ENCODE measurements at places on chromosomes 1 and 21.

DNA sequence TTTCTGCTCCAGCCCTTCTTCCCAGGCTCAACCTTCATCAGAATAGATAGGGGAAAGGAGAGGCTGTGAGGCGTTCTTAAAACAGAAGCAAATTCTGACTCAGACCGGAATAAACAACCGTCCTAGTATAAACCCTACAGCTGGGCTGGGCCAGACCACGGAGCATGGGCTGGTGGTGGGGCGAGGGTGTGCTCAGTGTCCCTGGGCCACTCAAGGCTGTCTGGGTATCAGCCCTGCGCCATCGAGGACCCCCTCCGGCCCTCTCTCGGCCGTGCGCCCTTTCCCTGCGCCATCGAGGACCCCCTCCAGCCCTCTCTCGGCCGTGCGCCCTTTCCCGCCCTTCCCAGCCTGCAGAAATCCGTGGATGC lies 36.0 kb downstream of the CAPN2 start:
- DNase-seq, result peak; percentile 31

- no peak for DNase-seq
Observed at GRCh38 chr1:160004001-160004400, 27.8 kb downstream of the PIGM start.

- no peak for DNase-seq
Observed at GRCh38 chr1:244732851-244733450, 80.0 kb downstream of the DESI2 start.

DNA sequence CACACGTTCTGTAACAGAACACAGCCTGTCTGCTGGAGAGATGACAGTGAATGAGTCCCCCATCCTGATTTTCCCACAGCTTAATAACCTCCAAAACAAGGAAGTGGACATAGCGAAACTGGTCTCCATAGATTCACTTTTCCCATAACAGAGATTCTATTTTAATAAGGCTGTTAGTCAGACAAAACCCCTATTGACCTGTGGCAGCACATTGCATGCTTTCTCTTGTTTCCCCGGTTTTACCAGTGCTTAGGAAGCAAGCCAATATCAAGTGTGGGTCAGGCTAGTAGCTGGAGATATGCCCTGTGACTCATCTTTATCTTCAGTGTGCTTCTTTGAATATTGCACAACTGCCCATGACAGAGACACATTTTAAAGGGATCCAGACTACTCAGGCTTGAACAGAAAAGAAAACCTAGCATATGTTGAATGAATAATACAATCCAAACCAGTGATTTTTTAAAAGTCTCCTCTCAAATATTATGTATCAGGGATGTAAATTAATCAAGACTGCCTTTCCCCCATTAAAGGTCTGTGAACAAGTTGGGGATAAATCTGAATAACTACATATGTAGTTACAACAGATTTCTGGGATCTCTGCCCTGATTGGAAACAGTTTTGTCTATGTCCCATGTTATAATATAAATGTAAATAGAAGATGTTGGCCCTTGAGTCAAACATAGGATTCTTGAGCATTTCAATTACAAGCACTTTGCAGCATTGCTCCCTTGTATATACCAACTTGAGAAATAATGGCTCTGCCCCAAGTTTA lies 11.9 kb upstream of the CLDN8 start:
- no peak for DNase-seq

GRCh38 chr1:41860214-41860613 lies 58.5 kb downstream of the HIVEP3 start:
- no peak for DNase-seq

- DNase-seq, result no peak
Observed at GRCh38 chr1:202568410-202568809, 141.8 kb downstream of the SYT2 start.

GRCh38 chr21:41825881-41826280 lies 53.3 kb downstream of the PRDM15 start:
- DNase-seq, result no peak

DNA sequence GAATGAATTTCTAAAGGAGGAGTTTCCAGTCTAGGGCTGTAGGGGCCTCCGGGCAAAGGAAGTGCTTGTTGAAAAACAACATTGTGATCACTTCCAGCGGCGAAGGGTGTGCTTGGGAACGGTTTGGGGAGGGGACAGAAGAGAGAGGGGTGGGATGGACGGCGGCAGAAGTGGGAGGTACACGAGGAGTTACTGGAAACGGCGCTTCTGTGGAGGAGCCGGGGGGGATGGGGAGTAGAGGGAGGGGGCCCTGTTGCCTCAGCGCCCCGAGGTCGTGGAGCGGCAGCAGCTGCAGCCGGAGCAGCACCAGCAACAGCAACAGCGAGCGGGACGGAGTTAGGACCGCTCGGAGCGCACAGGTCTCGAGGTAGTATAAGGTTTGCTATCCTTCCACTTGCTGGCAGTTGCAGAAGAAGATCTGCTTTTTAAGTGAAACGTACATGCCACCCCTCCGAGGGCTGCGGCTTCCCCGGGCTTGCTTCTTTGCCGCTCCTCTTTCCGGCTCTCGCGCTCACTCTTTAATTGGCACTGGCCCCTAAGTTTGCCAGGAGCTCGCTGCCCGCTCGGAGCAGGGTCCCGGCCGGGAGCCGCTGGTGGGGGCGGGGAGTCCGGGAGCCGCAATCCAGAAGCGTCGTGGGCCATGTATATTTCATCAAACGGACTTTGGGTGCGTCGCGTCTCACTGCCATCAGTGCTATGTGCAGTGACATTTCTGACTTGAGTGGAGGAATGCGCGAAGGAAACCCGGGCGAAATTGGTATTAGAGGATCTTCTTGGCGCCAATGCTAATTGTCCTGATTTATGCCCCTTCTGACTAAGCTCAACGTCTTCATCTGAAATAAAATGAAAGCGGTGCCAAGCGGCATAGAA lies 771 bp upstream of the NTNG1 start:
- DNase-seq, result peak; percentile 62

DNA sequence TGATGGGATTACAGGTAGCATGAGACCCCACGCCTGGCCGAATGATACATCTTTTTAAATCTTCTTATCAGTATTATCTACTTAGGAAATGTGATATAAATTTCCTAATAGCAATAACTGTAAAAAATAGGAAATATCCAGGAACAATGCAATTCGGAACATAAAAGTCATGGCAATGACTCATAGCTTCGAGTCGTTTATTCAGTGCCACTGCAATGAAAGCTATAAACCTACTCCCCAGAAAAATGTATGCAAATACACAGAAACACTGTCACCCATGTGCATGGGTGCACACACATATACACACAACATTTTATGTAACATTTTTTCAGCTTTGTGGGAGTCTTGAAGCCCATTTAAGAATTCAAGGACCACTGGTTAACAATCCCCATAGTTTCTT lies 194.6 kb downstream of the PATJ start:
- no peak for DNase-seq

DNA sequence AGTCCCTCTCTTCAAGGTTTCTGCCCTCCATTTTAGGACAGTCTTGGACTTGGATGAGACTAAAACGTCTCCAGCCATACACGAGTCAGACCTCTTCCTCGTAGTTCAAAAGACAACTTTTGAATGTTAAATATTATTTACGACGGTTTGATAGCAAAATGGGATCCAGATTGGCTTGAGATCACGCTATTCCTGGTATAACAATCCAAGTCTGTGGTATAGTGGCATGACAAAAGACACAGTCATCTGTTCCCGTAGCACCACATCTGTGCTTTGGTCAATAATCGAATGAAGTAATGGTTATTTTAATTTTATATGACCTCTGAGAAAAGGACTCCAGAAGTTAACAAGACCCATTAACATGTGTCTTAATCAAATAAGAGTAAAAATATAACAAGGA lies 7.0 kb downstream of the PCP4 start:
- DNase-seq, result no peak

DNA sequence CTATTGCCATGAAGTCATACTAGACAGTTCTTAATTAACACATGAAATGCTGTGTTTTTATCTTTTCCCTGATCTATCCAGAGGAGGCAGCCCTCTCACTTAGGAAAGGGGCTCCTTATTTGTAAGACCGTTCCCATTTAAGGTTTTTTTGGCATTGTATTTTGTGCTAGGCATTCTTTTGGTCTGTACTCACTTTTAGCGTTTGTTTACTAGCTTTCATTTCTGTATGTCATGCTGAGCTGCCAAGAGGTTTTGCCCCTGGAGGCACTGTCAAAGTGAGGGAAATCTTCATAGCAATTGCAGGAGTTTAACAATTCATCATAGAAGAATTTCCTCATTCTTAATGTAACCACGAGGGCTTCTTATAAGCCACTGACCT lies 59.5 kb downstream of the MTR start:
- DNase-seq, result no peak

DNA sequence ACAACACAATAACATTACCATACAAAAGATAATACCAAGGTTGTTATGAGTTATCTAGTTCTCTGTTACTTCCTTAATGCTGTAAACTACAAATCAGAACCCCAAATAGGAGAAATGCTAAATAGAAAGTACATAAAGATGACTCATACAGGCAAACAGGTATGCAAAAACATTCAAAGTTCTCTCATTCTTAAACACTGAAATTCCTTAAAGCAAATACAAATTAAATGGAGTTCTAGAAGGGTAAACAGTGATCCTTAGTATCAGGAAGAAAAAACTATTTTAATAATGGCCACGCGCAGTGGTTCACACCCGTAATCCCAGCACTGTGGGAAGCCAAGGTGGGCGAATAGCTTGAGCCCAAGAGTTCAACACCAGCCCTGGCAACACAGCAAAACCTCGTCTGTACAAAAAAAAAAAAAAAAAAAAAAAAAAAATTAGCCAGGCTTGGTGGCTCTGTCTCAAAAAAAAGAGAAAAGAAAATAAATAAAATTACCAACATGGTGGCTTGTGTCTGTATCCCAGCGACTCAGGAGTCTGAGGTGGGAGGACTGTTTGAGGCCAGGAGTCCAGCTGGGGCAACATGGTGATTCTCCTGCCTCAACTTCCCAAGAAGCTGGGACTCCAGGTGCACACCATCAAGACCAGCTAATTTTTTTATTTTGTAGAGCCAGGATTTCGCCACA lies 17.5 kb downstream of the FBXO42 start:
- no peak for DNase-seq

GRCh38 chr1:12121212-12122003 lies 45.4 kb upstream of the TNFRSF1B start:
- DNase-seq, result peak; percentile 27

DNA sequence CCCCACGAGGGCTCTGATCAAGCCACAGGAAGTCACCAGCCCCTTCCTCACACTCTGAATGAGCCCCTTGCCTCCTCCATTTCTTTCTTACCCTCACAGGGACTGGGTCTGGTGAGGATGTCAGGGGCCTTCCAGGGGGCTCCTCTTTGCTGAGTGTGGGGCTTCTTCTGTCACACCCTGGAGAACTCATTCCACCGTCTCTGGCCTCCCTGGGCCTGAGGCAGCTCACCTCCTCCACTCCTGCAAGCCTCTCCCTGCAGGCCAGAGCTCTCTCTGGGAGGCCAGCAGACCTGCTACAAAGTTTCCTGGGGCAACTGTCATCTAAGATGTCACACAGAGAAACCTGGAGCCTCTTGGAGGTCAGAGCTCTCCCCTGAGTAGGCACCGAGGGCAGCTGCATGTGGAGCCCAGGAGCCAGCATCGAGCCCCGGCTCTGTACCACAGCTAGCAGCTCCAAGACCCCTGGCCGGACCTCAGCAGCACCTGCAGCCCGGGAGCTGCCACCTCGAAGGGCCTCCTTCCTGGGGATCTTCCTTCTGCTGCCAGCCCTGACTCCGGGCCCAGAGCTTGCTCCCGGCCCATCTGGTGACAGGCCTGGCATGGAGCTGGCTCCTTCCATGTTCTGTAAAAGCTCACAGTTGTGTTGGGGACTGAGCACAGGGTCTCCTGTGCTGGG lies 1.1 kb downstream of the SPOCD1 start:
- no peak for DNase-seq

DNA sequence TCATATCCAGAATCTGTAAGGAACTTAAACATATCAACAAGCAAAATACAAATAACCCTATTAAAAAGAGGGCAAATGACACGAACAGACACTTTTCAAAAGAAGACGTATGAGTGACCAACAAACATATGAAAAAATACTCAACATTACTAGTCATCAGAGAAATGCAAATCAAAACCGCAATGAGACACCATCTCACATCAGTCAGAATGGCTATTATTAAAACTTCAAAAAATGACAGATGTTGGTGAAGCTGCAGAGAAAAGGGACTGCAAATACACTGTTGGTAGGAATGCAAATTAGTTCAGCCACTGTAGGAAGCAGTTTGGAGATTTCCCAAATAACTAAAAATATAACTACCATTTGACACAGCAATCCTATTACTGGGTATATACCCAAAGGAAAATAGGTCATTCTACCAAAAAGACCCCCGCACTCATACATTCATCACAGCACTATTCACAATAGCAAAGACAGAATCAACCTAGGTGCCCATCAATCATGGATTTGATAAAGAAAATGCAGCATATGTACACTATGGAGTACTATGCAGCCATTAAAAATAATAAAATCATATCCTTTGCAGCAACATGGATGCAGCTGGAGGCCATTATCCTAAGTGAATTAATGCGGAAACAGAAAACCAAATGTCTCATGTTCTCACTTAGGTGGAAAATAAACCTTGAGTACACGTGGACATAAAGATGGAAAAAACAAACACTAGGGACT lies 230.1 kb upstream of the RAB4A start:
- no peak for DNase-seq

DNA sequence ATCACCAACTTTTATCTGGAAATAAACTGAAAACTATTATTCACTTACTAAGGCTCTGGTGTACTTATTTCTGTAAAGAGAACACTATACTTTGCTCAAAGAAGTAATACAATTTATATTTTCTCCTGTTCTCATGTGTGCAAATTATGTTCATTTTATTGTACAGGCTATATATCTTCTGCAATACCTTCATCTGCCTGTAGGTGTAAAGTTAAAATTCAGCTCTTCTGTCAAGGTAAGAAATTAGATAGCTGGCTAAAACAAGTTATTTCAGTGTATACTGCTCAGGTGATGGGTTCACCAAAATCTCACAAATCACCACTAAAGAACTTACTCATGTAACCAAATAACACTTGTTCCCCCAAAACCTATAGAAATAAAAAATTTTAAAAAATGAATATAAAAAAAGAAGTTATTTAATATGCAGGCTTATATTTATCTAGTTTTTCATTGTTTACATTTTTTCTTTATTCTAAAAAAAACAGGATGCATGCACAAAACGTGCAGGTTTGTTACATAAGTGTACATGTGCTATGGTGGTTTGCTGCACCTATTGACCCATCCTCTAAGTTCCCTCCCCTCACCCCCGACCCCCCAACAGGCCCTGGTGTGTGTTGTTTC lies 81.5 kb downstream of the PTGER3 start:
- DNase-seq, result no peak

GRCh38 chr1:21255943-21256320 lies 34.3 kb downstream of the ECE1 start:
- no peak for DNase-seq

GRCh38 chr1:202692959-202693555 lies 17.2 kb downstream of the SYT2 start:
- DNase-seq, result peak; percentile 82

DNA sequence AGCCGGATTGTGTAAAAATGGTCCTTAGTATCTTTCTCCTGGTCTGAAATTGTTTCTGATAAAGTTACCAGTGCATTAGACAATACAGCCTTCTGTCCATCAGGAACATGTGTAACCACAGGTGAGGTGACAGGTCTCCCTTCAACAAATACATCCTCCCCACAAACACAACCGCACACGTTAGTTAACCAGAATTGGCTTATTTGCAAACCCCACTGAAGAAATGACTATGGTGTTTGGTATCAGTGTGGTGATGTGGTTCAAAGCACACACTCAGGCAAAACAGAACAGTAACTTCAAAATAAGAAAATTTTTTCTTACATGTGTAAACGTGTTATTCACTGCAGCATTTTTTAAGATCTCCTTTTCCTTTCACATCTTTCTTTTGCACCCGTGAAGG lies 517.2 kb upstream of the NR5A2 start:
- DNase-seq, result no peak

GRCh38 chr1:119008483-119009311 lies 20.6 kb upstream of the TBX15 start:
- no peak for DNase-seq

Data from activated CD8-positive, alpha-beta T cell treated with anti-CD3 and anti-CD28 coated beads for 36 hours (primary cell).